ENCODE measurements at places on chromosomes 6 and 20.

DNA sequence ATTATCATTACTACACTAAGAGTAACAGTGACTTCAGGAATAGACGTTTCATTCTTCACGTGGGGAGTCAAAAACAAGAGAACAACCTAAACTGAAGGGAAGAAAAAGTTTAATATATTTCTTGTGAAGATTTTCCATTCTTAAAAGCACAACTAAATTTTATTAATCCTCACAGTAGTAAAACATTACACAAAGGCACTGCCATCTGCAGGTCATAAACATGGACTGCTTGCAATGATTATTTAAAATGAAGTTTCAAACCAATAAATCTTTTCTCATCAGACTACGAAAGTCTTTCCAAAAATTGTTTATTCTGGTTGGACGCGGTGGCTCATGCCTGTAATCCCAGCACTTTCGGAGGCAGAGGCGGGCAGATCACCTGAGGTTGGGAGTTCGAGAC, 2.6 kb downstream of the NCOA5 start:
- DNase-seq = no peak

DNA sequence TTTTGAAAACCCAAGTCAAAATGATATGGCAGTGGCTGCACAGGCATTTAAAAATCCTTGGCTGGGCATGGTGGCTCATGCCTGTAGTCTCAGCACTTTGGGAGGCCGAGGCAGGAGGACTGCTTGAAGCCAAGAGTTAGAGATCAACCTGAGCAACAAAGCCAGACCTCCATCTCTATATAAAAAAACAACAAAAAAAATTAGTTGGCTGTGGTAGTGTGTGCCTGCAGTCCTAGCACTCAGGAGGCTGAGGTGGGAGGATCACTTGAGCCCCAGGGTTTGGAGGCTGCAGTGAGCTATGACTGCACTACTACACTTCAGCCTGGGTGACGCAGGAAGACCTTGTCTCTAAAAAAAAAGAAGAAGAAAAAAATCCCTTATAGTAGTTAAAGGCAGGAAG, 142.9 kb downstream of the MYB start:
- DNase-seq = no peak

GRCh38 chr6:150894191-150894744, 28.8 kb downstream of the MTHFD1L start:
- no peak for DNase-seq

- DNase-seq = no peak
These were observed 451.7 kb downstream of the QKI start for GRCh38 chr6:163866192-163866591.

DNA sequence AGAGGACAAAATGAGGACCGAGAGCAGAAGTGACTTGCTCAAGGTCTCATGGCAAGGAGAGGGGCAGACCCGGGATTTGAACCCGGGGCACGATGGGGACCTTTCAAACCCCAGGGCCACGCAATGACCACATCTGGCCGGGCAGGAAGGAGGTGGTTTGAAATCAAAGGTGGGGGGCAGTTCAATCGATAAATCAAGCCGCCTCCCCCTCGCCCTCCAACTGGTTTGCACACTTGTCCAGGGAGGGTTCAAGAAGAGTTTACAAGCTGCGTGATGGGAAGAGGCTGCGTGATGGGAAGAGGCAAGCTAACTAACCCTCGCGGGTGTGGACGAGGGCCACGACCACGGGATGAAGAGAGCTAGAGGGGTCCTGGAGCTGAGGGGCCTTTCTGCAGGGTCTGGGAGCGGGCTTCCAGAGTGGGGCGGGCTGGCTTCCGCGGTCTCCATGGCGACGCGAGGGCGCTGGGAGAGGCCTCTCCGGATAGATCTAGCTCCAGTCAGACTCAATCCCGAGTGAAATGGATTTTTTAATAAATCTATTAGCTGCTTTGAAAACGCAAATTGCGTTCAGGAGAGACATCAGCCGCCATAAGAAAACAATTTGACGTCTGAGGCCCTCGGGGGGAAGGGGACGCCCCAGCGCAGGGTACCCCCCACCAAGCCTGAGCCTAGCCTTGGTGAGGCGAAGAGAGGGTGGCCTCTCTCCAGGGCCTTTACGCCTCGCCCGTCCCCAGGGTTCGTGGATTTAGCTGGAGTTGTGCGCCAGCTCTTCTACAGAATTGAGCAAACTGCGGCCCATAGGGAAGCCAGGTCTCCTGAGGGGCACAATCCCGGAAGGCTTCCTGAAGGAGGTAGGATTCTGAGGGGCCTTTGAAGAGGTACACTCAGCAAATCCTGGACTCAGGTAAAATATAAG, 143.9 kb downstream of the GRM4 start:
- DNase-seq = no peak

DNA sequence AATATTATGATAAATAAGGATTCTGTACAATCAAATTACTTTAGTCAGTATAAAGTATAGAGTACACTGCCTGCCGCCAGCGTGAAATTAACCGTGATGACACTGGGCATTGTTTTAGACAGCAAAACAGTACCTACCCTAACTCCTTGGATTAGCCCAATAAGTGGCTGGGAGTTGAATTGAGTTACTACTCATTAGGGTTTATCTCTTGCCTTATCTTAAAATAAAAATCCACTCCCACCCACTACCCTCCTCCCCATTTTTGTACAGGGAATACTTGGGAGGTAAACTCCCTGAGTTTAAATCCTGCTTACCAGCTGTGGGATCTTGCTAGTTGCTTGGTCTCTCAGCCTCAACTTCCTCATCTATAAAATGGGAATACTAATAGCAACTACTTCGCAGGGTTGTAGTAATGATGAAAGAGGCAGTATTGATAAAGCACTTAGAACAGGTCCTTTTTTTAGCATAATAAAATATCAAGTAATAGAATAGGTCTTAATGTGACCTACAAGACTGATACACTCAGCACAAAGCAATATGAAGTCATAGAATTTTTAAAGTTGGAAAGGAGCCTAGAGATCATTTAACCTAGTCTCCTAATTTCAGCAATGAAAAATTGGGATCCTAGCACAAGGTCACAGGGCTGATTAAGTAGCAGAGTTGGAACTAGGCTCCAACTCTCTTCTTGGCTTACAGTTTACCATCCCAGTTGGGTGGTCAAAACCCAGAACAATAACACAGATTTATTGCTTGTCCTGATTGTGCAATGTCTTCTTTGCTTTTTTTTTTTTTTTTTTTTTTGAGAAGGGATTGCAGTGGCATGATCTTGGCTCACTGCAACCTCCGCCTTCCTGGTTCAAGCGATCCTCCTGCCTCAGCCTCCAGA, 23.8 kb downstream of the PHACTR2 start:
- DNase-seq = no peak

DNA sequence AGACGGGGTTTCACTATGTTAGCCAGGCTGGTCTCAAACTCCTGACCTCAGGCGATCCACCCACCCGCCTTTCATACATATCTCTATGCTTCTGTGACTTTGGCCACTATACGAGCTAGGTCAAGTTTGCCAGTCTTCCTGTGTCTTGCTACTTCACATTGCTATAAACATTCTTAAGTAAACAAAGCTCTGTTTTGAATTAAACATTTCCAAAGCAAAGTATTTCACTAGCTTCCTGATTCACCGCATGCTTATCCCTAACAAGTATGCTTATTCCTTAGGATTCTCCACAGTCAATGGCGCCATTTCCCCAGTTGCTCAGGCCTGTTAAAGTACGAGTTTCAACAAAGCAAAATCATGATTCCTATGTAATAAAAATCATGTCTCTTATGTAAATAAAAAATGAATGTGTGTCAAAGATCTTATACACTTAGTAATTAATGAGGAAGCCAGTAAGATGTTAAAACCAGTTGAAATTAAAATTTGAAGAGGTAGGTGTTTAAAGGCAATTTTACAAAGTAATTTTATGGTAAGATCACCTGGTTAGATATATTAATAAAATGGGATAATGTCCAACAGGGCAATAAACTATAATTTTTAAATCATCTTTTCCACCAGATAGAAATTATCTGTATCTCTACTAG, 88.5 kb downstream of the PRKN start:
- DNase-seq = no peak

DNA sequence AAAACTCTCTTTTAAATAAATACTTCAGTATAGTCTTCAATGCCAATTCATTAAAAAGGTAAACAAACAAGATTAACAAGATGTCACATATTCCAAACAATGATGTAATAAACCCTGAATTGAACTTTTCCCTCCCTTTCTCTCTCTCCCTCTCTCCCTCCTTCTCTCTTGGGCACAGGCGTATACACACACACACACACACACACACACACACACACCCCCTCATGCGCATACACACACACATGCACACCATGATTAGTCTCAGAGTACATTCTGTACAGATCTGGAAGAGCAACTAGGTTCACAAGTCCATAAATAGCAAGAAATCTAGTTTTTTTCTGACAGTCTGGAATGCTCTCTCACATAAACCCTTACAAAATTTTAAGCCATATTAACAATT, 128.3 kb downstream of the DST start:
- no peak for DNase-seq

- no peak for DNase-seq
These were observed 25.7 kb upstream of the MLIP start for GRCh38 chr6:54085541-54085940.

DNA sequence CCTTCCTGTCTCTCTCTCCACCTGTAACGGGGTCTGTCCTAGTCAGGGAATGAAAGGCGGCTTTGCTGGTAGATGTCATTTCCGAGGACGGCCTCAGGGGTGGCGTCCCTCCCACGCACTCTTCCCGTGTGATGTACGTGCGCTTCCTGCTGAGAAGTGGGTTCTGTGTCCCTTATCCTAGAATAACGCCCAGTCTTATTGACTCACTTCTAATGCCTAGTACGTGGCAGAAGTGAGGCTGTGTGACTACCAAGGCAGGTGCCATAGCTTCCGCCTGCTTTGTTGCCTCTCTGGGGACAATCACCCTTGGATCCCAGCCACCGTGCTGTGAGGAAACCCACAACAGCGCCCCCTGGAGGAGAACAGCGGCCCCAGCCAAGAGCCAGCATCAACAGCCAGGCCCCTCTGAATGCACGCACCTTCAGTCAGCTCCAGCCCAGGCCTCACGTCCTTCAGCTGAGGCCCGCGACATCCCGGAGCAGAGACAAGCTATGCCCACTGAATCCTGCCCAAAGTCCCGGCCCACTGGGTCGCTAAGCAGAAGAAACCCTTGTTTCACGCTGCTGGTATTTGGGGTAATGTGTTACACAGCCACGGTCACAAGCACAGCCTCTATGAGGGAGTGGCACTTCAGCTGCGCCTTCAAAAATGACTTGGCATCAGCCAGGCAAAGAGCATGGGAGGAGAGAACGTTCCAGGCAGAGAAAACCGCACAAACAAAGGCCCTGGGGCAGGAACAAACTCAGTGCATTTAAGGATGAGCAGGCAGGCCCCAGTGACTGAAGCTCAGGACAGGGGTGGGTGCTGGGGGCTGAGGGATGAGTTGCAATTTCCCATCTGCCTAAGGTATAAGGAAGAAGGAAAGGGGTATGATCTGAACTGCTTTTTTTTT, 224.2 kb downstream of the NFATC2 start:
- peak; percentile 56 for DNase-seq

DNA sequence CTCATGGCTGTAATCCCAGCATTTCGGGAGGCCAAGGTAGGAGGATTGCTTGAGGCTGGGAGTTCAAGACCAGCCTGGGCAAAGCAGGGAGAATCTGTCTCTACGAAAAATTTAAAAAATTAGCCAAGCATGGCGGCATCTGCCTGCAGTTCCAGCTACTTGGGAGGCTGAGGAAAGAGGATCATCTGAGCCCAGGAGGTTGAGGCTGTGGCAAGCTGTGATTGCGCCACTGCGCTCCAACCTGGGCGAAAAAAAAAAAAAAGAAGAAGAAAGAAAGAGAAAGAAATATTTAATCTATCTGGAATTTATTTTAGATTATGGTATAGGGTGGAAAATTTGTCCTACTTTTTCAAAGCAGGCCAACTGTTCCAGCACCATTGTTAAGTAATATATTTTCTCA, 32.2 kb upstream of the HIVEP1 start:
- no peak for DNase-seq

GRCh38 chr20:46666818-46667515, 15.7 kb upstream of the SLC13A3 start:
- no peak for DNase-seq

GRCh38 chr6:89050155-89050554, 30.4 kb upstream of the PNRC1 start:
- no peak for DNase-seq

DNA sequence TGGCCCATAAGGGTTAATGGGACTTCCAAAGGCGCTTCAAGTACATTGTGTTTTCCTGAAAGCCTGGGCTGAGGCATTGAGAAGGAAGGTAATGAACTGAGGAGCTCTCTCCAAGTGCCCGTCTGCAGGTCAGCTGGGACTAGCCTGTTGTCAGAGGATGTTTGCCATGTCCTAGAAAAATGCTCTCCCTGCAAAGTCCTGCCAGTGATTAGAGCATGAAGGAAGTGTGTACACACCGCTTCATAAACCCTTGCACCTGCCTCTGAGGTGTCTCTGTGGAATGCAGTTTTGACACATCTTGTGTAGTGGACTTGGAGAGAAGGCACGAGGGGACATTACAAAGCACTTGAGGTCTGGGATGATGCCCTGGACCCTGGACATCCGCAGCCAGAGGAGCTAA, 506.7 kb downstream of the KIF16B start:
- DNase-seq = no peak

DNA sequence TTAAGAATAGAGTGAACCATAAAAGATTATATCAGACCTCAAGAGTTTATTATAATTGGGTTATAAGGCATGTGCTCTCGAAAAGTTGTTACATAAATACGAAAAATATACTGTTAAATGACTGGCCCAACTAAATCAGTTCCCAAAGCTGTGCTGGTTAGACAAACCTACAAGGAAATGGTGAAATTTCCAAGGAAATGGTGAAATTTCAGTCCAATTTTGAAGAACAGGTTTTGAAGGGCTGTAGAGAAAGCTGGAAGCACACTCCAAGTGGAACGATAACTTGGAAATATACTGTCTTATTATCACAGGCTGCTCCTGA, 400 bp upstream of the TRMT11 start:
- no peak for DNase-seq

DNA sequence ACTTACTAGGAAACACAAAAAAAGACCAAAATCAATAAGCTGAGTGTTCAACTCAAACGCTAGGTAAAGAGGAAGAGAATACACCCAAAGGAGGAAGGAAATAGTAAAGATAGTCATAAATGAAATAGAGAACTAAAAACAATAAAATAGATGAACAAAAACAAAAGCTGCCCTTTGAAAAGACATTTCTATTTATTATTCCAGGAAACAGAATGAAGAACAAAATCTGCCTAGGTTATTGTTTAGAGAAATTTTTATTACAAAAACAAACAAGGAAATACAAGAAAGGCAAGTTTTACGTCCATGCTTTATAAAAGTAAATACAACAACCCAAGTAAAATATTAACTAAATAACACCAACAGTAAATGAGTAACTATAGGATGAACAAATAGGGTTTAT, 20.1 kb downstream of the HLA-DMB start:
- no peak for DNase-seq

Data from stimulated activated CD4-positive, alpha-beta T cell treated with anti-CD3 and anti-CD28 coated beads, Interleukin-4, amount 100 ng/mL, for 1 hour (primary cell).